ENCODE measurements at places on chromosomes 3 and 15. TPM values are rescaled to one million over a fixed set of nuclear protein-coding genes. Genes with fewer than 3 reads are reported as not detected.

SLC28A1 gene
- not detected for total RNA-seq

DNA sequence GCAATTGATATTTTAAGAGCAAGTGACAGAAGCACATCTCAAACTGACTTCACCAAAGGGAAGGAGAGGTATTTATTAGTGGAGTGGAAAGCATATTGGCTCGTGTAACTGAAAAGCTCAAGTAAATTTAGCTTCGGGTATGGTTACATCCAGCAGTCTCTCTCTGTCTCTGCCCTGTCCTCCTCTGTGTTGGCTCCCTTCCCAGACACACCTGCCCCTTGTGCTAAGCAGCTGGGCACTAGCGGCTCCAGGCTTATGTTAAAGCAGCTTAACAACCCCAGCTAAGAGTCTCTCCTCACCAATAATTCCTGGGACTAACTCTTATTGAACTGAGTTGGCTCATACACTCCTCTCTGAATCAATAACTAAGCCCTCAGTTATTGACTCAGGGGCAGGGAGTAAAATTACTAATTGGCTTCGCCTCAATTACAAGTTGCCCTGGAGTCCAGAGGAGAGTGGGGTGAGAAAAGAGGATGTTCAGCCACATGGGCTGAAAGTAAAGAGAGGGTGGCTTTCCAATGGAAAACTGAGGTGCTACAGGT, 12.8 kb upstream of the SH3BP5 start:
- no peak for DNase-seq

- no peak for DNase-seq
Observed at GRCh38 chr3:126108676-126109050, 24.7 kb upstream of the SLC41A3 start.

- no peak for DNase-seq
Observed at GRCh38 chr3:184156522-184156955, 1.4 kb downstream of the DVL3 start.

FAM174B gene
- 3.0 TPM for total RNA-seq

DNA sequence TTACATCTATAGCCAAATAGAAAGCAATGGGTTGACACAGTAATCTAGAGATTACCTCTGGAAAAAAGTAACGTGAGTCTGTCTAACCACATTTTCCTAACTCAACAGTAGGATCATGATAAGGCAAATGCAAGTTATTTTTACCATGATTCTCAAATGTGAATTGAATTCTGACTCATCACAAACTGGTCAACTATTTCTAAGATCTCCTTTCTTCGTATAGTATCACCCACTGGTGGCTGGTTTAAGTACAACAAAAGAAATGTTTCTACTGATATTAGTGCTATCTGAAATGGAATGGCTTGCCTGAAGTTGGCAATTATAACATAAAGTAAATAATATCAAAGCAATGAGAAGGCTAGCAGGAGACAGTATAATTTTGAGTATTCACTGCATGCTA, 102.2 kb downstream of the ABI3BP start:
- DNase-seq = no peak

- no peak for DNase-seq
Observed at GRCh38 chr15:71447328-71448250, 332.3 kb downstream of the THSD4 start.

SLC49A4 gene
- total RNA-seq = 1.6 TPM

- DNase-seq = peak; percentile 63
Observed at GRCh38 chr3:171813897-171814460, 3.7 kb upstream of the PLD1 start.

Measured in activated CD8-positive, alpha-beta T cell treated with anti-CD3 and anti-CD28 coated beads for 36 hours (primary cell).